ENCODE measurements at places on chromosomes 2 and 18. TPM values are rescaled to one million over a fixed set of nuclear protein-coding genes. Genes with fewer than 3 reads are reported as not detected.

GRCh38 chr2:9975805-9976447, 24.4 kb downstream of the GRHL1 start:
- peak; percentile 58 for DNase-seq

GRCh38 chr18:7307526-7307925, 76.6 kb downstream of the LRRC30 start:
- DNase-seq, result no peak

- peak; percentile 45 for DNase-seq
These were observed 15.5 kb upstream of the ECEL1 start for GRCh38 chr2:232502911-232503808.

GRCh38 chr2:206984206-206984605, 44.9 kb downstream of the CPO start:
- DNase-seq, result no peak

TTC39C gene
- total RNA-seq, result 29.0 TPM

TEX261 gene
- 39.1 TPM for total RNA-seq

GRCh38 chr2:141498561-141498960, 632.3 kb downstream of the LRP1B start:
- DNase-seq, result no peak

DNA sequence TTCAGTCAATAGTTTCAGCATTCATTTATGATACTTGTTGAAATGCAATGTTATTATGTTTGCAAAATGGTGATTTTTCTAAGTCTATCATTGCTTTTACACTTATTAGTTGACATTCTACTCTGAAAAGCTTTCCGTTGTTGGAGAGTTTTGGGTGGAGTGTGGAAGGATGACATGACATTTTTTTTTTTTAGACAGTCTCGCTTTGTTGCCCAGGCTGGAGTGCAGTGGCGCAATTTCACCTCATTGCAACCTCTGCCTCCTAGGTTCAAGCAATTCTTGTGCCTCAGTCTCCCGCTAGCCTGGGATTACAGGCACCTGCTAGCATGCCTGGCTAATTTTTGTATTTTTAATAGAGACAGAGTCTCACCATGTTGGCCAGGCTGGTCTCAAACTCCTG, 29.8 kb downstream of the PIKFYVE start:
- DNase-seq, result no peak

HAAO gene
- total RNA-seq, result 18.5 TPM

PLGLB2 gene
- total RNA-seq, result 2.9 TPM

MYL1 gene
- not detected for total RNA-seq

GRCh38 chr18:58861861-58862301, 2.8 kb upstream of the ZNF532 start:
- DNase-seq, result no peak

MYO3B gene
- not detected for total RNA-seq

DARS1 gene
- 106 TPM for total RNA-seq

GRCh38 chr2:41729800-41730364, 317.9 kb upstream of the PKDCC start:
- no peak for DNase-seq

C2orf78 gene
- not detected for total RNA-seq

DNA sequence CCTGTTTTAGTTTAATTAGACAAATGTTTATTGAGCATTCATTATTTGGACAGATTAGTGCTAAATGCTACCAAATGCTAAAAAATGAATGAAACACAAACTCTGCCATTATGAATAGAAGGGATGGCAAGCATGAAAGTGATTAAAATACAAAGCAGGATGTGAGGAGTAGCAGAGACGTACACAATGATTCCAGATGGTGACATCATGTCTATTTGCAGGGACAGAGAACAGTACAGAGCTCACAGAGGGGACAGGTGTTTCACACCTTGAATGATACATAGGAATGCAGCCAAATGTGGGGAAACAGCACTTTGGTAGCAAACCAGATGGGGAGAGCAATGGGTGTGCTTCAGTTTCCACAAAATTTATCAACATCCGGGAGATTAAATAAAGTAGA, 76.3 kb downstream of the CD226 start:
- no peak for DNase-seq

Data from stomach (tissue), 19 donors.